ENCODE measurements at places on chromosomes 12 and 14.

DNA sequence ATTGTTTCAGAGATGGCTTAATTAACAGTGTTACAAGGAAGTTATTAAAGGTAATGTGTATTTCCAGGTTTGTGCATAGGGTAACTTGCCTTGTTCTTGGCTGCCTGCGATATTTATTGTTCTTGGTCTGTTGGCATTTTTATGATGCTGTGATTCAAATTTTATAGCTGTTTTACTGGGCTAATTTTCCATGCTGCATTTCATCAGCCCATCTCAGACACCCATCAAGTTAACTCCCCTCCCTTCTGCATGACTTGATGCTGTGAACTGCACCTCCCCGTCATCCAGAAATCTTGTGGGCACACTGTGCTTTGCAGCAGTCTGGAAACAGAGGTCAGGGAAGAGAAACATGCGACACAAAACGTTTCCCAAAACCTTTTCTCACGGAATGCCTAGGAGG lies 1049.2 kb downstream of the AACS start:
- DNase-seq: no peak

GRCh38 chr14:90443161-90444076 lies 46.6 kb downstream of the CALM1 start:
- DNase-seq: no peak

GRCh38 chr12:48021485-48022179 lies 17.4 kb upstream of the COL2A1 start:
- no peak for DNase-seq

GRCh38 chr14:105152794-105153241 lies 15.8 kb downstream of the JAG2 start:
- DNase-seq: no peak

DNA sequence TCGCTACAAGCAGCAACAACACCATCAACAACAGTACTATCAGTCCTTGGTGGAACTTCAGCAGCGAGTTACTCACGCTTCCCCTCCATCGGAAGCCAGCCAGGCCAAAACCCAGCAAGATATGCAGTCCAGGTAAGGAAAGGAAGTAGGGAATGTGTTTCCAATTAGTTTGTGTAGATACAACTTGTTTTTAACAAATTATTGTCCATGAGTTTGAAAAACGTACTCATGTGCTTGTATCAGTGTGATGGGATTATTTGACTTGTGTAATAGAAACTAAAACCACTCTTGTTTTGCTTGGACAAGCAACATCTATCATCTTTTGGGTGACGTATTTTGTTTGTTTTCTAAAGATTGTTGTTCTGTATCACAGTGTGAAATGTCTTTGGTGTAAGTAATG lies 137.9 kb downstream of the NAV3 start:
- no peak for DNase-seq

DNA sequence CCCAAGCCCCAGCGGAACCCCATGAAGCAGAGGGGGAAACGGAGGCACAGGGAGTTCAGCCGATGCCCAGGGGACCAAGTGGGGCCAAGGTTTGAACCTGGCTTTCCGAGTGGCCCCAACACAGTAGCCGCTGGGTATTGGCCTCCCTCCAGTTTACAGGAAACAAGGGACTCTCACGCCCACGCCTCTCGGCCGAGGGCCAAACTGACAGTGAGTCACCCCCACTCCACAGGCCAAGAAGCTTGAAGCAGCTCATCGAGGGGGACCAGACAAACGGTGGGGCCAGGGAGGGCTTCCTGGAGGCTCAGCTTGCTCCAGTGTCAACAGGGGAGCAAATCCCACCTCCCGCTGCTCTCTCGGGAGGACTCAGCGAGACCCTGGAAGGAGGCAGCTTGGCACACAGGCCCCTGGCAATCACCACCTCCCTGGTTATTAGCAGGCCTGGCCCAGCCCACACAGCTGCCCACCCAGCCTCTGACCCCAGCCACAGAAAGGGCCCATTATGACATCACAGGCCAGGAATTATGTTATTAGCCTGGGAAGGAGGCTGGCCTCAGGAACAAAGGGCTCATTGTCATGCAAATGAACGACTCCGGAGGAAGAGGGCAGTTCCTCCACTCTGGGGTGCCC lies 54.6 kb downstream of the NCOR2 start:
- peak; percentile 99 for DNase-seq

GRCh38 chr14:54738009-54738408 lies 164.6 kb downstream of the GCH1 start:
- no peak for DNase-seq

GRCh38 chr12:3596703-3597415 lies 105.9 kb downstream of the PRMT8 start:
- no peak for DNase-seq

DNA sequence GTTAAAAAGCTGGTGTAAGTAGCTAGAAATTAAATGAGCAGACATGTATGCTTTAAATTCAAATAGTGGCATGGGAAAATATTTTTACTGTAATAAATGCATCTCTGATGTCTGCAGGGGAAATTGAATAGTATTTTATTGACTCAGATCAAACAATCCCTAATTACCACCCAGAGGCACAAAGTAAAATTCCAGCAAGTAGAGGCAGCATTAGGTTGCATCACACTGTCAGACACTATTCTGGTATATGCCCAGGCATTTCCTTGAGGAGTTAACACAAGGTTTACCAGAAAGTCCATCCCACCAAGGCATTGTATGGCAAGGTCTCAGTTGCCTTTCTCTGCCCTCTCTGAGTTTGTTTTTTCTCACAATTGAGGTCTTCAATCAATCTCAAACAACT lies 201.6 kb upstream of the KITLG start:
- DNase-seq: no peak

DNA sequence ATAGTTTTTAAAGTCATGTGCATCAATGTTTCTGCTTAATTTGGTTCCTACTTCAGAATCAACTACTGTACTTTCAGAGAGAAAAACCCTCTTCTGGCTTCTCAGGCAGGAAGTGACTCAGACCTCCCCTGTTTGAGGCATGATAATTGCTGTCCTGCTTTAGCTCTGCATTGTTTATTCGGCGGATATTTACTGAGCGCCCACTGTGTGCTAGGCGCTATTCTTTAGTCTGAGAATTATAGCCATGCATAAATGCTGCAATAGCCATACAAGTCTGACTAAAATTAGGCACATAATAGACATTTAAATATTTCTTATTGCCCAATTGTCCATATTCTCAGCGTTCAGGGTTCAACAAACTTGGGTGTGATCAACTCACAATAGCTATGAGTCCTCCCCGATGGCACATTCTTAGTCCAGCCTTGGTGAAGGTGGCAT lies 6.1 kb upstream of the AMIGO2 start:
- DNase-seq: peak; percentile 74

DNA sequence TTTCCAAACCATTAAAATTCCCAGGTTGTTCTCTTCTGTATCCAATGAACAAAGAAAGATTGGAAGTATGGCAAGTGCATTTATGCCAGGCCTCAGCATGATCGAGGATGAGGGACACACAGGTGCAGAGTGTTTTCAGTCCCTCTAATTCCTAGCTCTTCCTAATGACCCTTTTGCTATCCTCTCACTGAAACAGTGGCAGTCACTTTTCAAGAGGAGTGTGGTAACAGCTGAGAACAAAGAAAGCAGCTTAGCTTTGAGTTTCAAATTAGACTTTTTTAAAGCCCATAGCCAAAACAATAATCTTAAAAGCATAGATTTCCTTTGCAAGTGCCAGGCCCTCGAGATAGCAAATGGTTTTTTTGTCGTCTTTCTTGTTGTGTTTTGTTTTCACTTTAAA lies 110.8 kb downstream of the KCNH5 start:
- DNase-seq: no peak

DNA sequence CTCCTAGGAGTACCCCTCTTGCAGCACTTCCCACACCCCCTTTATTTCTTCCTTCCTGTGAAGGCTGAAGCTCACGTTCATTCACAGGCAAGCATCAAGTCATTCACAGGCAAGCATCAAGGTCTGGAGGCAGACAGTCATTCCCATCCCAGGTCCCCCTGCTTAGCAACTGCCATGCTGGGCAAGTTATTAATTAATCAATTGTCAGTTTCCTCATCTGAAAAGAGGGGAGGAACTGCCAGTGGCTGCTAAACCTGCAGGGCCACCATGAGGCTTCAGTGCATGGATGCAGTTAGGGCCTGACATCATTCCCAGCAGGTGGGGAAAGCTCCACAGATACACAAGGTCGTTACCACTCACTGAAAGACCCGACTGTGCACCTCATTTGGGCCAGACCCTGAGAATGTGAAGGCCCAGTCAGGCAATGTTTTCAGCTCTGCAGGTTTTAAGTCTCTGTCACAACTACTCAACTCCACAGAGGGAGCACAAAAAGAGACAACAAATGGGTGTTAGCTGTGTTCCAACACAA lies 85.0 kb upstream of the GPR68 start:
- DNase-seq: no peak

DNA sequence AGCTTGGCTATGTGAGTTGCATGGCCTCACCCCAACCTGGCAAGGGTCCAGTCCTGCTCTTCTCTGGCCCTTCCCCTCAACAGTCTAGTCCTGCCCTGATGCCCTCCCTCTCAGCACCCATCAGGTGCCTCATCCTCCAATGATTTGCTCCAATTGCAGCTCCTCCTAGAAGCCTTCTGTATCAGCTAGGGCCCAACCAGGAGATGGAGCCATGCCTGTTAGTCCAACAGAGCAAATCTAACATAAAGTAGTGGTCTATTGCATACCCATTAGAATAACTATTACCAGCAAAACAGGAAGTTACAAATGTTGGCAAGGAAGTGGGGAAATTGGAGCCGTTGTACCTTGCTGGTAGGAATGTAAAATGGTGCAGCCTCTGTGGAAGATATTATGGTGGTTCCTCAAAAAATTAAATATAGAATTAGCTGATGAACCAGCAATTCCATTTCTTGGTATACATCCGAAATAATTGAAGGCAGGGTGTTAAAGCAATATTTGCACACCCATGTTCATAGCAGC lies 163.5 kb downstream of the VRK1 start:
- DNase-seq: no peak

DNA sequence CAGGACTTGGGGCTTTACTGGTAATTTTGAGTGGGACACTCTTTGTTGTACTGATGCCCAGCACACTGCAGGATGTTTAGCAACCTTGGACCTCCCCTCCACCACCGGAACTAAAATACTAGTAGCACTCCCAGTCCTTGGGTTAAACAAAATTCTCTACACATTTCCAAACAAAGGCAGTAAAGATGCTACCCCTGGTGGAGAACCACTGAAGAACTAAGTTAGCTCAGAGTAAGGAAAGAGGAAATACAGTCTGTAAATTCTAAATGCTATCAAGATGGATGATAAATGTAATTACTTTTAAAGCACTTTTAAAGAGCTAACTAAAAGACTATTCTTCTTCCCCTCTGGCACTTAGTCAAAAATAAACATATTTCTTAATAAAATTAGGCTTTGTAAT lies 64.1 kb downstream of the LRP6 start:
- DNase-seq: no peak

DNA sequence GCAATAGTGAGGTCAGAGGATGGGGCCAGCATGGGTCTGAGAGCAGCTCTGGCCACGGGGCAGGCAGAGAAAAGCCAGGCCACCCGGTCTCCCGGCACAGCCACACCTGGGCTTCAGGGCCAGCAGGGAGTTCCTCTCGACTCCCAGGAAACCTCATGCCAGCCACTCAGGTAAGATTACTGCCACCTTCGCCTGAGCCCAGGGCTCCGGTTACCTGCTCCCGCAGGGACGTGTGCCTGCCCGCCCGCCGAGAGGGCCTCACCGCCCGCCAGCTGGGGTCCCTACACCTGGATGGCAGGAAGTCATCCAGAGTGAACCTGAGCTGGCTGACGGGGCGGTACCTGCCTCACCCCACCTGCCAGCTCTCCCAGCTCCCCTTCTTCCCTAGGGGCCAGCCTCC lies 7.3 kb downstream of the JAG2 start:
- no peak for DNase-seq

DNA sequence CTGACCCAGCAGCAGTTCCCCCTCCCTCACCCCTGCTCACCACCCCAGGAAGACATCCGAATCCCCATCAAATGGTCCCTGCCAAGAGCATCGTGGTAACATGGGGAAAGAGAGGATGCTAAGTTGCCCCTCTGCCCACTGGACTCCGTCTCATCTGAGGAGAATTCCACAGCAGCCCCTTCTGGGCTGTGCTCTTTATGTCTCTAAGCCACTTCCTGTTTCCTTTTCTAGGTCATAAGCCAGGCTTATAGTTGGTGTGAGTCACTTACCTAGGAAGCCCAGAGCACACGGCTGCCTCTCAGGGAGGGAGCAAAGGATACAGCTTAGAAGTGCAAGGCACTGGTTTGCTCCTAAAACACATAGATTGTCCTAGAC lies 76.0 kb downstream of the VCPKMT start:
- DNase-seq: peak; percentile 48

- no peak for DNase-seq
Observed at GRCh38 chr14:65373671-65374039, 38.9 kb upstream of the FUT8 start.

GRCh38 chr12:2338991-2339431 lies 286.2 kb downstream of the CACNA1C start:
- DNase-seq: peak; percentile 82

GRCh38 chr12:81888106-81888740 lies 129.1 kb upstream of the PPFIA2 start:
- no peak for DNase-seq

GRCh38 chr12:105451798-105452197 lies 121.3 kb downstream of the C12orf75 start:
- no peak for DNase-seq

DNA sequence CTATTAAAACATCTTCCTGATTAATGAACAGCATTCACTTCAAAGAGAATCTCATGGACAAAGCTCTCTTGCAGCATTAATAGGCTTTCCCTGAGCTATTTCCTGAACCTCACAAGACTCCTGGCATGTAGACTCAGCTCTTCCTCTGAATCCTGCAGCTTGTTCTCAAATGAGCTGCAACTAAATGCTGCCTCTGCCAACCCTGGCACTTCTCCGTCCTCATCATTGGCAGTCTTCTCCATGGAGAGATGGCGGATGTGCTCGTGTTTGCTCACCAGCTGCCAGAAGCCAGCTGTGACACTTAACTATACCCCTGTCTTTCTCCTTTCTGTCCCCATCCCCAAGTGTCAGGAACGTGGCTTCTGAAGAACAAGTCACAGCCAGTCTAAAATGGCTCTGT lies 232.1 kb downstream of the FOXN3 start:
- DNase-seq: no peak

DNA sequence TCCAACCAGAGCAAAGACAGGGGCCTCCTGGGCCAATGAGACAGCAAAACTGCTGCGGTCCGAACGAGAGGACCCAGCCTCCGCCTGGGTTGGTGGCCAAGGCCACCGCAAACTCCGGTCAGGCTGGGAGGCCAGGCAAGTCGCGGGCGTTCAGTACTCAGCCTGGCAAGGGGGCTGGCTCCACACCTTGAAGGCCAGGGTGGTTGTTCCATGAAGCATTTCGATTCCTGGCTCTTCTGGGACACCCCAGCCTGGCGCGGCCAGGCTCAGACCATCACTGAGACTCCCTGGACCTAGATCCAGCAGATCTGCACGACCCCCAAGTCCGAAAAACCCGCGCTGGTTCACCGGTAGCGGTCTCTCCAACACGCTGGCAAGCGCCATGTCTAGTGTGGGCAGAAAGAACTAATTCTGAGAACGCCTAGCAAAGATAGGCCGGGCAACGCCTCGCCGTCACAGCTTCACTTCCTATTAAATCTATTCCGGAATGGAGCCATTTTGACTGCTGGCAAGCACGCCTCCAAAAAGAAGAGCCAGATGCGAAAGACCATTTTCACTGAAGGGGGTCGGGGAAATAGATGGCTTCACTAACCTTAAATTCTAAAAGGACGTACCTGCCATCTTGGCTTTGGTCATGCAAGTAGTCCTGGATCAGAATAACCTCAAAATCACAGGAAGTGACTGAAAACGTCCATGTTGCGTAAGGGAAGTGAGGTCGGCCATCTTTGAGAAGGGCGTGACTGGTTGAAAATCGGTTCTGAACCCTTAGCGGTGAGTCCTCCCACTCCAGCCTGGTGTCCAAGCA lies at the start of gene PSMB5:
Gene PSMB5, minus strand, starts transcription at position 403 of the 805 bp plus-strand sequence. Its CDS starts 19 bp downstream, at position 384.
- peak; percentile 95 for DNase-seq
